Caki2 (cell line): ENCODE measurements at places on chromosomes 1 and 21. TPM values are rescaled to one million over a fixed set of nuclear protein-coding genes. Genes with fewer than 3 reads are reported as not detected.
A peak's percentile ranks its signal among the peaks of the same experiment; 100 is the strongest.

GRCh38 chr1:229434005-229434640, at the start of gene ACTA1:
TSS of gene ACTA1 (minus strand) at chr1:229434094. CDS start at chr1:229433115, 979 bp downstream.
- DNase-seq: no peak

DNA sequence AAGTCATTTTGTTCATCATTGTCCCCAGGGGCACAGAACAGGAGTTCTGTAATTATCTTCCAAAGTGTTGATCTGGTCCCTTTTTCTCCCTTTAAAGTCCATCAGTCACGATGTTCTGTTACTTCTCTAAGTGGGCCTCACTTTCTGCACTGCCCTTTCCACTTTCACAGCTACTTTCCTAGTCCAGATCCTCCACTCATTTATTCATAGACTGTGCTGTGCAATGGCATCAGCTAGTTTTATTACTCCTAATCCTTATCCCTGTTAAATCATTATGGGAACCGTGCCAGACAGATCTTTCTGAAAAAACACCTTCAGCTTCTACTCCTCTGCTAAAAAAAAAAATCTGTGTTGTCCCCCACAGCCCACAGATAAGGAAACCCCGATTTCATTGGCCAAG, 64.0 kb upstream of the BCL10 start:
- no peak for DNase-seq

OLIG2 gene
- total RNA-seq: not detected in 2 replicates

GRCh38 chr1:188188317-188188716, 1359.6 kb downstream of the PLA2G4A start:
- DNase-seq: no peak

GRCh38 chr1:241423541-241424479, 66.8 kb upstream of the RGS7 start:
- peak; percentile 47 for DNase-seq

DNA sequence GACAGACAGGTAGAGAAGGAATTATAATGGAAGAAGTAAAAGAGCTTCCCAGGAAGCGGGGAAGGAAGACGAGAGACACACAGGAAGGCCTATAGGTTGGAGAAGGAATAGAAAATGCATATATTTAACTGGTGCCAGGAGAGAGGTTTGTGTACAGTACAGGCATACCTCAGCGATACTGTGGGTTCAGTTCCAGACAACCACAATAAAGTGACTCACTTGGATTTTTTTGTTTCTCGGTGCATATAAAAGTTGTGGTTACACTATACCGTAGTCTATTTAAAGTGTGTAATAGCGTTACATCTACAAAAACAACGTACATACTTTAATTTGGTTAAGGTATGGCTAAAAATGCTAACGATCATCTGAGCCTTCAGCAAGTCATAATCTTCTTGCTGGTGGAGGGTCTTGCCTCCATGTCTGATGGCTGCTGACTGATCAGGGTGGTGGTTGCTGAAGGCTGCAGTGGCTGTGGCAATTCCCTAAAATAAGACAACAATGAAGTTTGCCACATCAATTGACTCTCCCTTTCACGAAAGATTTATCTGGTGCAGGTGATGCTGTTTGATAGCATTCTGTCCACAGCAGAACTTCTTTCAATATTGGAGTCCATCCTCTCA, 16.0 kb downstream of the YARS1 start:
- no peak for DNase-seq
